ENCODE measurements at places on chromosomes 3 and 15. TPM values are rescaled to one million over a fixed set of nuclear protein-coding genes. Genes with fewer than 3 reads are reported as not detected.

Gene GREM1
- 684 TPM for total RNA-seq

Gene SLC6A11
- total RNA-seq, result not detected

Gene ABHD6
- 11.4 TPM for total RNA-seq

Gene THBS1
- 214 TPM for total RNA-seq

Gene IQCH
- 7.0 TPM for total RNA-seq

Gene PLCB2
- 0.66 TPM for total RNA-seq

Gene LRIG1
- 37.7 TPM for total RNA-seq

Gene GPR15
- not detected for total RNA-seq

Gene BLOC1S6
- total RNA-seq, result 92.4 TPM

Gene TMEM207
- not detected for total RNA-seq

Gene SV2B
- under 0.01 TPM for total RNA-seq

Gene ITGA11
- 2.8 TPM for total RNA-seq

Gene SNX1
- 57.8 TPM for total RNA-seq

Gene MKRN2OS
- total RNA-seq, result not detected

Gene CFAP92
- total RNA-seq, result not detected

Gene PEX5L
- total RNA-seq, result 9.3 TPM

Gene ANAPC13
- total RNA-seq, result 73.8 TPM
